Foreskin keratinocyte (primary cell): ENCODE measurements at places on chromosomes 12 and 14. TPM values are rescaled to one million over a fixed set of nuclear protein-coding genes. Genes with fewer than 3 reads are reported as not detected.

GRCh38 chr14:99224116-99224910 lies 47.7 kb downstream of the BCL11B start:
- DNase-seq = no peak

GRCh38 chr14:77485901-77486678 lies 12.5 kb downstream of the ISM2 start:
- peak; percentile 67 for DNase-seq

DNA sequence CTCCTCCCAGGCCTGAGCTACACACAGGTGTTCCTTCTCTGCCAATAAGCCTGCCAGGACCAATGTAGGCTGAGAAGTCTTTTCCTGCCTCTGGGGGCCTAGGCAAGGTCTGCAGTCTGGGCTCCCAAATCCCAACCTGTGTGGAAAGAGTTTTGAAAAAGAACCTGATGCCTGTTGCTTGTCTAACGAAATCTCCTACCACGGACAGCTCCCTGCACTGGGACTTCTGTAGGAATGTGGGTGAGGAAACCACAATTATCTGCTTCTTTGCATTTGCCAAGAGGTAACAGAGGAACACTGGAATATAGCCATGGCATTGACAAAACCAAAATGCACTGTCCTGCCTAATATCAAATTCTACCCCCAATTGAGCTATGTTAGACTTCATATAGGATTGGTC lies 877.0 kb upstream of the TMEM132C start:
- DNase-seq = peak; percentile 81

DNA sequence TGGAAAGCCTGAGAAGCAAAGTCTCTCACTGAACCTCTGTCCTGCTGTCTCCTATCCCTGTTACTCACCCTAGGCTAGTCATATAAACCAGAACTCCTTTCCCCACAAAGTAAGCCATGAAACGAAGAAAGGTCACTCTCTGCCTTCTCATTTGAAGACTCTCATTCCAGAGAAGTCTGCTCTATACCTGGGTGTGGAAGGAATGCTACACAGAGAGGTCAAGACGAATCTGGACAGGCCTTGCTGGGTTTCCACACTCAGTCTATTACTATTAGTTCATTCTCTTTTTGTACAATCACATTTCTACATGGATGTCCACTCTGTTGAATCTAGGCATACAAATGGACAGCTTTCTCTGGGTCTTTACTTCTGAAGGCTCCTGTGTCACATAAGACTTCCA lies 2.4 kb upstream of the AEBP2 start:
- peak; percentile 65 for DNase-seq

DNA sequence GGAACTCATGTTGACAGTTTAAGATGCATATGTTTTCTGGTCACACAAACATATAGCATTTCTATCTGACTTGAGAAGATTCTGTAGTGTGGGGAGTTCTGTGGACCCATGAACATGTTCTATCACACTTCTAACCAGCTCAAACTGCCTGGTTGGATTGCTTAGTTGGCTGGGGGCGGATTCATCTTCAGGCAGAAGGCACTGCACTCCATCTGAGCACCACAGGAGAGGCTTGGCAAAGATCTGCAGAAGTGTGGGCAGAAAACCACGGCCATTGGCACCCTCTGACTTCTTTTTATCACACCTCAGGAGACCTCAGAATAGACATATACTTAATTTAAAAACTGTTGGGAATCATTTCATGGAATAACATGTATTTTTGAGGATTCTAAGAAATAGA lies 68.5 kb downstream of the LIN7A start:
- DNase-seq = no peak

GRCh38 chr12:33427071-33427470 lies 12.5 kb downstream of the SYT10 start:
- DNase-seq = no peak

DNA sequence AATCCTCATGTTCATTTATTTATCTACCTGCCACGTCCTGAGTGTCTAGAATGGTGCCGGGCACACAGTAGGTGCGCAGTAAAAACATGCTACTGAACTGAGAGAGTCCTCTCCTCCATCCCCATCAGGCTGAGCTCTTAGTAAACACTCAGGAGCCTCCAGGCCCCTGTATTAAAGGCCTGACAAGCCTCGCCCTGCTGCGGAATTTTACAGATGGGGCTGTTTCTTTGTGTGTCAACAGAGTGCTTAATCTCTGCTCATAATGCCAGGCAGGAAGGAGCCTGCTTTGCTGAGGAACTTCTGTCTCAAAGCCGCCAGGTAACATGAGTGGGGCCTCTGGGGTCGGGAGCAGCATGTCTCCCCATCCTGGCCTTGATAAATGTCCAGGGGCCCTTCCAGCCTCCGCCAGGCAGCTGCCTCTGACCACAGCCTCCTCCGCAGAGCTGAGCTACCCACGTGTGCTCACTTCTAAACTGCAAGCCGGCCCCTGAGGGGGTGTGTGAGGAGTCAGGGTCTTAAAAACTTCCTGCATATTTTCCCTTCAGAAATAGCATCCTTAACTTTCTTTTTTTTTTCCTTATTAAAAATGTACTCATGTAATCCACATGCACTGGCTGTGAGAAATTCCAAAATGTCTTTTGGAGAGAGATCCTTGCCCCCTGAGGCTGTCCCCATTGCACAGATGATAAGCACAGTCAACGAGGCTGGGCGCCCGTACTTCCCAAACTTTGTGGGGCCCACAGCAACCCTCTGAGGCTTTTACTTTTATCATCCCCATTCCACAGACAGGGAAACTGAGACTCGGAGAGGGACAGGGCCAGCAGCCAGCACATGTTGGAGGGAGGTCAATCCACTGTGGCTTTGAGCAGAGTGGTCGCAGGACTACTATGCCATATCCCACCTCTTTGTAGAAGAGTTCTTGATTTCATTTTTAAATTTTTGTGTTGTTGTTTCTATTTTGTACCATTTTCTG lies 116.0 kb upstream of the NCOR2 start:
- peak; percentile 76 for DNase-seq

GRCh38 chr12:56080556-56081138 lies 682 bp downstream of the ERBB3 start:
- no peak for DNase-seq

DNA sequence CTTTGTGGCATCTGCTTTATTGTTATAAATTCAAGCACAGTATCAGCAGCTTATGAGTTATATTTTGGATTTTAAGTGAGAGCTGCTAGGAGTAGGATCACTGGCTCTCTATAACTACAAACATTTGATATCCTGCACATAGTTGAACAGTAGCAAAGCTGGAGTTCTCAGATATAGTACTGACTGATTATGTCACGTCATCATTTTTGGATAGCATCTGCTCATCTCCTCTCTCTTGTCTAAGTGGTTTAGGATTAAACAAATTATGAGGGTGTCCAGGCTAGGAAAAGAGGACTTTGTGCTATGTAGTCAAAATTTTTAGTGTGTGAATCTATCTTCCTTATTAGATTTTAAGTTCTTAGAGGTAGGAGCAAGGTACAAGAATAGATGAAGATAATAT lies 18.4 kb downstream of the PPP4R4 start:
- no peak for DNase-seq

DNA sequence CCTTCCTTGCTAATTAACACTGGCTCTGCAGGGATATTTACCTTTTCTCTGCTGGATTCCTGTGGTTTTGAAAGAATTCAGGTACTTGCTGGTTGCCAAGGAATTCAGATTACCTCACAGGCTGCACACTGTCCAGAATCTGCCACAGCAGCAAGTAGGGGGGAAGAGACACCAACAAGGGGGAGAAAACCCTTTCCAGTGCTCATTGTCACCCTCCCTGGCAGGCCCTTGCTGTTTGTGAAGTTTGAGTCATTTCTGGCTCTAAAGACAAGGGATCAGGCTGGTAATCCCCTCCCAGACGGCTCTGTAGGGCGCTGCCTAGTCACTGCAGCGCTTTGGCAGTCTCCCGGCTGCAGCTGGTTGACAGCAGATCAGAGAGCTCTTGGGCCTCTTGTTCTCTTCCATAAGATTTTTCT lies 50.8 kb downstream of the TTLL5 start:
- peak; percentile 94 for DNase-seq

DNA sequence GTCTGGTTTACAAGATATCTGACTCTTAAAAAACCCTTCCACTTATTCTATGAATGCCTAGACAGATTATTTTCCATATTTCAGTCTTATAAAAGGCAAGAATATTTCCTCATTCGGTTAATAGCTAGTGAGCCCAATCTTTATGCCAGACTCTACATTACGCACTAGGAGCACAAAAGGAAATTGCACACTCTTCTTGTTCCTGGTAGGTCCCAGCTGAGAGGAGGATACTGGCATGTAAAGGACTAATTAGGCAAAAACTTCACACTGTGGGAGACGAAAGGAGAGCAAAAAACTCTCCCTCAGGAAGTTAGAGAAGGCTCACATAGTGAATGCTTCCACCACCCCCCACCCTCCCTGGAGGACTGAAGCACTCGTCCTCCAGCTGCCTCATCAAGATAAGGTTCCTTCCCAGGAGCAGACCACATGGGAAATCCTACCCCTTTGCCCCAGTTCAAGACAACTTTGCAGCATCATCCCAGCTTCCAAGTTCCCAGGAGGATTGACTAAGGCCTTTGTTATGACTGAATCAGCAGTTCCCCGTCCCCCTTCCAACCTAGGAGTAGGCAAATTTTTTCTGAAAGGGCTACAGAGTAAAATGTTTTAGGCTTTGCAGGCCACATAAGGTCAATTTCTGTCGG lies 14.5 kb downstream of the CAPZA3 start:
- peak; percentile 37 for DNase-seq

- no peak for DNase-seq
Measured at GRCh38 chr12:118033323-118033722, 16.8 kb downstream of the RFC5 start.

DNA sequence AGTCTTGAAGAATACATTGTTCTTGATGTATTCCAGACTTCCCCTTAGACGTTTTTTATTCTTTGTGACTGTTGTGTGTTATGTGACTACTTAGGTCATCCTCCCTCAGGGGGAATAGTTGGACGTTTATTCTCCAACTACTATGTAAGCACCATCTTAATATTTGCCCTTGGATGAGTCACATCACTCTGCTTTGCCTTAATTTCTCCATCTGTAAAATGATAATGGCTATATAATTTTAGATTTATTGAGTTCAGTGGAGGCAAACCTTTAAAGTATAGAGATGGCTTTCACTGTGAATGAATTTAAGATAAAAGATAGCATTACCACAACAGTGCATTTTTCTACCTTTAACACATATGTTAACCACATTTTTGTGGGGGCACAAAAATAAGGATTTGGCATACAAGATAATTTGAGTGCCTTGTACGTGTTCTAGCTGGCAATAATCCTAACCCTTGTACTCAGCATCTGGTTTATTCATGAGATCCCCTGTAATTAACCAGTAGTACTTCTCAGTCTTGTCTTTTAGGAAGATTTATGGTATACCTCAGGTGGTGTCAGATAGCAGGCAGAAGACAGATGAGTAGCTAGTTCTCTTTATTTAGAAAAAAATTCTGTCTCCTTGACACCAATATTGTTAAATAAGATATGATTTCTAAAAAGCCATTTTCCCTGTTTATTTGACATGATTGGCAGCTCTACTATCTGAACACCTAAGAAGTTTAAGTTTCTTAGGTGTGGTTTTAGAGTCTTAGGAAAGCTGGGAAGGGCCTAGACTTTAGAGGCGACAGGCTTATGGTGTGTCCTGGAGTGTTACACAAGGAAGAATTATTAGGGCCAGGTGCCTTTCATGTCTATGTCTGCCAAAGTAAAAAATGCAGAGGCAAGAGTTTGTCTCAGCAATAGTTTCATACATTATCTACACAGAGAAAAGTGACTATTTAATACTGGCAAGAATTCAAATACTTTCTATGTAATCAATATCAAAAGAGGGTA lies 152.3 kb downstream of the RAD51B start:
- peak; percentile 66 for DNase-seq

DNA sequence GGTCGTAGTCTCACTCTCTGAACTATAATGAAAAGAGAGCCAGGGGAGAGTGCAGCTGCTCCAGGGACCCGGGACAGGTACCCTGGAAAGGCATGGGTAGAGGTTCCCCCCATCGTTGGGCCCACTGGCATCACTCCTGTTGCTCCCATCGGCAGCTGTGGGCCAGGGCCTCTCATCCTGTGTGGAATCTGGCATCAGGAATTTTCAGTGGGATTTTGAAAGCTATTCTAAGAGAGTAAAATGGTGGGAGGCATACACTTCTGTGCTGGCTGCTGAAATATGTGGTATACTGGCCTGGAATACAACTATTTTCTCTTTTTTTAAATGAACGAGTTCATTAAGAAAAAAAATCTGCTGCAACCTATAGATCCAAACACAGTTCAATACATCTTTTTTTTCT lies 38.1 kb downstream of the EML1 start:
- no peak for DNase-seq

- DNase-seq = no peak
Measured at GRCh38 chr14:74203639-74204038, 35.6 kb upstream of the VSX2 start.

- DNase-seq = no peak
Measured at GRCh38 chr14:101360054-101360911, 201.0 kb upstream of the DIO3 start.

GRCh38 chr12:104050436-104050835 lies 449 bp upstream of the GLT8D2 start:
- no peak for DNase-seq

GRCh38 chr12:116657921-116658495 lies 79.9 kb downstream of the SPRING1 start:
- DNase-seq = no peak

- DNase-seq = peak; percentile 6
Measured at GRCh38 chr14:78399316-78399889, 229.2 kb downstream of the NRXN3 start.

- no peak for DNase-seq
Measured at GRCh38 chr12:5402009-5402935, 29.6 kb upstream of the NTF3 start.

GRCh38 chr12:104792570-104792969 lies 165.5 kb downstream of the SLC41A2 start:
- DNase-seq = peak; percentile 56

DNA sequence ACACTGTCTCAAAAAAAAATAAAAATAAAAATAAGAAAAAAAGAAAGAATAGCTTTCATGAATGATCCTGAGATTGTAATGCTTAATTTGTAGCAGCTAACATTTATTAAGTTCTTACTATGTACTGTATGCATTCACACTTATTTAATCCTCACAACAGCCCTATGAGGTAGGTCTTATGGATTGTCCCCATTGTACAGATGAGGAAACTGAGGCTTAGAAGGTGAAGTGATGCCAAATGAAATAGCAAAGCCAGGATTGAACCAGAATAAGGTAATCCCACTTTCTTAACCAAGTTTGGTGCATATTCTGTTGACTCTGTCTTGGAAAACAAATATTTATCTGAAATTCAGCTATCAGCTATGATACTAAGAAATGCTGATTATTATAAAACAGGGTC lies 2.1 kb downstream of the USP30 start:
- no peak for DNase-seq

The CBLN3 gene
- total RNA-seq = 0.42 and 1.2 TPM in 2 replicates

The RALGAPA1 gene
- total RNA-seq = 15.5 and 15.9 TPM in 2 replicates

The PIK3C2G gene
- 0.34 and 1.2 TPM in 2 replicates for total RNA-seq

The NKX2-1 gene
- not detected in 2 replicates for total RNA-seq

The ARL1 gene
- total RNA-seq = 54.6 and 59.0 TPM in 2 replicates

The DCN gene
- total RNA-seq = 0.18 and 0.48 TPM in 2 replicates

The LRP1-AS gene
- not detected in 2 replicates for total RNA-seq

The LALBA gene
- not detected in 2 replicates for total RNA-seq

The PTPN21 gene
- total RNA-seq = 10.8 and 10.9 TPM in 2 replicates

The MUCL1 gene
- not detected in 2 replicates for total RNA-seq

The MYO1H gene
- not detected in 2 replicates for total RNA-seq

The TAS2R7 gene
- total RNA-seq = not detected in 2 replicates

The HOXC12 gene
- total RNA-seq = 2.3 and 4.4 TPM in 2 replicates

The RDH12 gene
- total RNA-seq = 0.07 TPM in 1 of 2 replicates, not detected in the other

The CKB gene
- 1.8 and 4.1 TPM in 2 replicates for total RNA-seq

The DHRS2 gene
- 0.17 and 0.18 TPM in 2 replicates for total RNA-seq

The CLEC2D gene
- 0.60 and 0.78 TPM in 2 replicates for total RNA-seq

The SAV1 gene
- 32.7 and 37.3 TPM in 2 replicates for total RNA-seq
